ENCODE measurements at places on chromosomes 16 and 17.

DNA sequence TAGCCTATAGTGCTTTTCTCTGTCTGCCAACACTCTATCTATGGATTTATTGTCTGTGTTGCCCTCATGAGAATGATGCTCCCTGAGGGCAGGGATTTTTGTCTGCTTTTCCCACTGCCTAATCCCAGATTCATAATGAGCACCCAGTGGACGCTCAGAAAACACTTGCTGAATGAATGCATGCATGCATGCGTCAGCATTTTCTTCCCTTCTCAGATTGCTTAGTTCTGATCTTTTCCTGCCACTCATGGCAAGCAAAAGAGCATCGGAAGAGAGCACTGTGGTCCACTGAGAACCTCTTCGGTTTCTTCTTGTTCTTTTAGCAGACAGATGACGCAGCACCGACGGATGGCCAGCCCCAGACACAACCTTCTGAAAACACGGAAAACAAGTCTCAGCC lies 246.8 kb downstream of the RBFOX1 start:
- no peaks in the 10 kb centered on the region for H3K36me3 ChIP-seq
- H3K4me1 ChIP-seq = no peaks in the 10 kb centered on the region
- H3K27me3 ChIP-seq = no peaks in the 10 kb centered on the region

DNA sequence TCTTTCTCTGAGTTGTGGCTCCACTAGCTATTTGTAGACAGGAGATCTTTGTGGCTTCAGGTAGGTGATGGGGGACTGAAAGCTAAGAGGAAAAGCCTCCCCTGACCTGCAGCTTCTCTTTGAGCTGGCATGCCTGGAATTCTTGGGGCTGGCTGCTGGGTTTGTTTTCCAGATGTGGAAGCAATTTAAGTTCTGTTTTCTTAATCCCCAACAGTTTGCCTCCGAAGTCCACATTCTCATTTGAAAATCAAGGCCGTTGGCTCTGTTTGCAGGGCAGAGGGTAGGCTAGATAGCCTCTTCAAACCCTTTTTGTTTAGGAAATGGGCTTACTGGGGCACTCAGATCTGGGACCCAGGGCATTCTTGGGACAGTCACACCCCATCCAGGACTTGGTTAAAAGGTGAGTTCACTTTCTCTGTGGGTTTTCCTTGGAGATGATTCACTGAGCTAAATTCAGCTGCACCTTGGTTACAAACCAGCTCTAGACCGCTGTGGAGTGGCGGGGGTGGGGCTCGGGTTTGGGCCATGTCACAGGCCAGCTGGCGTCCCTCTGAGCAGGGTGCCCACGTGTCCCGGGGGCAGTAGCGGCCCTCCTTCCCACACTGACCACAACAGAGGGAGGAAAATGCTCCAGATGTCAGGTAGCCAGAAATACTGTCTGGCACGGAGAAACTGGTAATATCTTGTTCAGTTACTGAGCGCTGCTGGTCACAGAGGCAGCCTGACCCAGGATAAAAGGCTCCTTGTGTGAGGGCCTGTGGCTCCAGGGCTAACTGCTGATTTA lies 108.5 kb downstream of the RAB11FIP4 start:
- H3K36me3 ChIP-seq = no peaks in the 10 kb centered on the region
- DNase-seq = no peak
- H3K4me1 ChIP-seq = peaks cover 11% of the 10 kb centered on the region
- H3K27ac ChIP-seq = no peak overlapping the region

DNA sequence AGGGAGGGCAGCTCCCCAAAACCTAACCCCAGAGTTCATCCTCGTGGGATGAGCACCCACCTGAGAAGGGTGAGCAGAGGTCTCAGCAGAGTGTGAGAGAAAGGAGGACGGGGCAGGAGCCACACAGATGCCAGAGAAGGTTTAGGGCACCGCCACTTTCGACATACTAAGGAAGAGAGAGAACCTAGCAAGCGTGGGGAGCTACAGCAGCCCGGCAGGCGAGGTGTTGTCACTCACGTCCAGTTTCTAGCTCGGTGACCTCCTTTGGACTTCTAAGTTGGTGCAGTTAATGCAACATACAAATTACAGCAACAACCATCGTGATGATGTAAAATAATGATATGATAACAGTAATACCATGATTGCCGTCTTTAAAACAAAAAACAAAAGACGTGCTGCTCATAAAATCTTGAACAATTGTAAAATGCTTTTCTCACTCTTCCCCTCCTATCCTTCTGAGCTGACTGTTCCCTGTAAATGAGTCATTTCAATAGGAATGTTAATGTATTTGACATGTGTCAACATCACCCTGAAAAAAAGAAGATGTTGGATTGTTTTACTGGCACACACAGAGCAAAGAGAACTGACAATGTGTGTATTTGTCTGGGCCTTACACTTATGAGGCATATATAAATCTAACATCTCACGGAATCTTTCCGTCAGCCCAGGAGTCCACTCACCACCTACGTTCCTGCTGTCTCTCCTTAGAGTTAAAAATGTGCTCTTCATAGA lies 158.2 kb upstream of the MAF start:
- H3K36me3 ChIP-seq = no peaks in the 10 kb centered on the region
- no peak overlapping the region for H3K27ac ChIP-seq
- no peak overlapping the region for H3K4me3 ChIP-seq
- peaks cover 36% of the 10 kb centered on the region for H3K4me1 ChIP-seq
- H3K27me3 ChIP-seq = no peaks in the 10 kb centered on the region
- no peak for DNase-seq

DNA sequence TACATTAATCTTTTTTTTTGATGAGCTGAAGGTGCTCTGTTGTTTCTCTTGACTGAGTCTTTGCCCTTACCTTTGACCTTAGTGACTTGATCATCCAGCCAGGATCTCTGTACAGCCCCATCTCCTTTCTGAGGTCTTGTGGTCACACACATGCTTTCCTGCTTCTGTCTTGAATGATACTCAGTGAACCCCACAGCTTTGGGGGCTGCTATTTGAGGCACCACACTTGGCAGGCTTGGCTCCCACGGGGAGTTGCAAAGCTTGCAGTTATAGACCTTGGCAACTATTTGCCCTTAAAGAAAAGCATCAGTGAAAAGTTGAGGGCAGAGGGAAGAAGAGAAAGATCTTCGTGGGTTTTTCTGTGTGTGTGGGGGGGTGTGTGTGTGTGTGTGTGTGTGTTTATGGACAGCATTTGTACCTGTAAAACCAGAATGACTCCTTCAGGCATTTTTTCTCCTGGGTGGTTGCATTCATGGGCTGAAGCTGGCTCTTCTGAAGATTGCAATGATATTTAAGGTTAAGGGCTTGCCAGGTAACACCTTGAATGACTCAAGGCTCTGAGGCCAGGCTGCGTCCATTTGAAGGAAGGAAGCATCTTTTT lies 101.6 kb downstream of the MSI2 start:
- H3K4me1 ChIP-seq = peaks cover 17% of the 10 kb centered on the region
- H3K27me3 ChIP-seq = no peaks in the 10 kb centered on the region
- no peak for DNase-seq
- H3K36me3 ChIP-seq = no peaks in the 10 kb centered on the region
- no peak overlapping the region for H3K27ac ChIP-seq

DNA sequence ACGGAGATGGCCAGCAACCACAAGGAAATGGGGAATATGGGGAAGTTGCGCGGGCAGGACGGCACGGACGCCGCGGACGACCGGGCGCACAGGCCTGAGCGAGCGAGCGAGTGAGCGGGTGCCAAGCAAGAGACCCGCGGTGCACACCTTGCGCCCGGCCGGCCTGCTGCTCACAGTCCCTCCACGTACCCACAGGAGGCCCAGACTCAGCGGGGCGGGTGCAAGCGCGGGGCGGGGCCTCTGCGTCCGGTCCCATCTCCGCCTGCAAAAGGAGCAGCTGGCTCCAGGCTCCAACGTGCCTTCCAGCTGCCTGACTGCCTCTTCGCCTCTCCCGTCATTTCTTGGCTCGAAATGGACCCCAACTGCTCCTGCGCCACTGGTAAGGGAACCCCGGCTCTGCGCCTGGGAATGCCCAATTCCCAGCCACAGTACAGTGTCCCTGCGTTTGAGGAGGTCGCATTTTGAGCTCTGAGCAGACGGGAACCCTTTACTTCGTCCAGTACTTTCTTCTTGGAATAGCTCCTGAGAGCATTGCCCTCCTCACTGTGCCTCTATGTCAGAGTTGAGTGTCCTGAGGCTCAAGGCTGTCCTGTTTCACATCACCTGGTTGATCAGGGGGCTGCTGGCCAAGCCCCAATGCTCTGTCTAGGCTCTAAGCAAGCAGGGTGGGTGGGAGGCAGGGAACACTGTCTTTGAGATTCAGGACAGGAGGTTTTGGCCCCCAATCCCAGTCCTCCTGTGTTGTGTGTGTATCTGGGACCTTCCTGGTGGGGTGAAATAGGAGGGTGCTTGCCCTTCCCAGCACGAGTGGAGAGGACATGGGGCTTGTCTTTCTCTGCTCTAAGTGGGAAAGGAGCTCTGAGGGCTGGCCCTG lies 8.1 kb upstream of the MT1E start:
- no peaks in the 10 kb centered on the region for H3K27me3 ChIP-seq
- H3K4me1 ChIP-seq = peaks cover 17% of the 10 kb centered on the region
- no peaks in the 10 kb centered on the region for H3K36me3 ChIP-seq
- H3K27ac ChIP-seq = peak overlapping the region; percentile 53

DNA sequence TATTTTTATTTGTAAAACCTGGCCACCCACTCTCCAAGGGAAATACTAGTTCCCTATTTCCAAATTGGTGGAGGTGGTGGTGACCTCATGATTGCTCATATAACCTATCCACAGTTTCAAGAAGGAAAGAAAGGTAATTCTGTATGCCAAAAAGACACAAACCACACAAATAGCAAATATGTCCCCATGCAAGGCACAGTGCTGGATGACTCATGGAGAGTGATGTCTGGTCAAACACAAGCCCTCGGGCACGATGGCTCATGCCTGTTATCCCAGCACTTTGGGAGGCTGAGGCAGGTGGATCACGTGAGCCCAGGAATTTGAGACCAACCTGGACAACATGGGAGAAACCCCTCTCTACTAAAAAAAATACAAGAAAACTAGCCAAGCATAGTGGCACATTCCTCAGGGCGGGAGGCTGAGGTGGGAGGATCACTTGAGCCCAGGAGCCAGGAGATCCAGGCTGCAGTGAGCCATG lies 64.2 kb downstream of the GNA13 start:
- H3K4me1 ChIP-seq = peaks cover 13% of the 10 kb centered on the region
- peak; percentile 54 for DNase-seq
- no peak overlapping the region for H3K27ac ChIP-seq
- H3K27me3 ChIP-seq = no peaks in the 10 kb centered on the region

DNA sequence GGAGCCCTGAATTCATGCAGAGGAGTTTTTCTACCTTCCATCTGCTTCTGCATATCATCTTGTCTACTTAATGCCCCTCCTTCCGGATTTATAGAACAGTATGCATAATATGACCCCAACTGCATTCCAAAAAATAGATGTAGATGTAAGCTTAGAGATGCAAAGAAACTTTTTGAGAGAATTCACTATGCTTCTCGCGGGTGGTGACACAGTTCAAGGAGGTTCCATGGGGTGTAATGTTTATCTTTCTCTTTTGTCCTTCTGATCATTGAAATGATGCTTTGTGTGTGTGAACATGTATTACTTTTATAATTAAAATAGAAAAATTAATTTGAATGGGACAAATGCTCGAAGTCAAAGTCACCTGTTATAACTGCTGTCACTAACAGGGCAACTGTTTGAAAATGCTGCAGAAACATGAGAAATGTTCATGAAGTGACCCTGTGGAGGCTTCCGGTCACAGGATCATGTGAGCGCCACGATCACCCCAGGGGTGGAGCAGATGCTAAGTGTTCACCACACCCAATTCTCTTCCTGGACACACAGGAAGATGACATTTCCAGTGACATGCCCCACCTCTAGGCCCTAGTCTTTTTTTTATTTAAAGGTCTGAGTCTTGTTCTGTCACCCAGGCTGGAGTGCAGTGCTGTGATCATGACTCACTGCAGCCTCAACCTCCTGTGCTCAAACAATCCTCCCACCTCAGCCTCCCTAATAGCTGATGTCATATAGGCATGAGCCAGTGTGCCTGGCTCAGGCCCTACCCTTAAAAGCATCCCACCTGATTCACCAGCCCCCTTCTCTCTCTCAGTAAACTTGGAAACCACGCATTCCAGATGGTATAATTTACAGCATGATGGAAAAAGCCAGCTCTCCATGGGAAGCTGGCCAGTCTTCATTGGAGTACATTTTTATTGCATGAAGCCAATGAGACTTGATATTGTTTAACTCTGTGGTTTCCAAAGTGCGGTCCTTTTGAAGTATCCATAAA lies 21.0 kb upstream of the AGRP start:
- no peaks in the 10 kb centered on the region for H3K36me3 ChIP-seq
- H3K27me3 ChIP-seq = no peaks in the 10 kb centered on the region
- peak overlapping the region; percentile 31 for H3K27ac ChIP-seq
- H3K4me3 ChIP-seq = no peak overlapping the region
- no peak for DNase-seq
- peaks cover 17% of the 10 kb centered on the region for H3K4me1 ChIP-seq

DNA sequence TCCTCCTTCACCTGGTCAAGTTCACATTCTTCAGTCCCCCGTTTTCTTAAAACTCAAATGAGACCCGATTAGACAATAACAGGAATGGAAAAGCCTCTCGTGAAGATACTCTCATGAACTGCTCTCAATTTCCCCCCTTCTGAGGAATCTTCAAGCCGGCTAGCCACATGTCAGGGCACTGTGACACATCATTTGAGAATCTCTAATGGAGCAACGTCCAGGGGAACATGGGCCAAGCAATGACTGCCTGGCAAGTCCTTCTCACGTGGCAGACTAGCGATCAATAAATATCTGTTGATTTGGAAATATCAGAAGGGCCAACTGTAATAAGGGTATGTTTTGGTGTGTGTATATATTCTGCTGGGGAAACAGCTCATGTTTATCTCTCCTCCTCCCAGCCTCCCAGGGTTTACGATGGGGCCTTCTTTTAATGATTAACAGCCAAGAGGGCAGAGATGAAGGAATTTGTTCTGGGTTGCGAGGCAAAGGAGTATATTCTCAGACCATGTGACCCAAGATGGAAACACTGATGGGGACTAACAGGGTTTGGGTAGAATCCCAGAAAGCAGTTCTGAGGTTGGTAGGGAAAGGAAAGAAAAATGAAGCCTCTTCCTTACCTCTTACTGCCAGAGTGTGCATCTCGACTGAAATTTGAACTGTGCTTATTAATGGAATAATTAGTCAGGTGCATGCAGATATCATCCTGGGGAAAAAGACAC lies 21.4 kb downstream of the TTLL6 start:
- no peak overlapping the region for H3K4me3 ChIP-seq
- no peak for DNase-seq
- H3K4me1 ChIP-seq = no peaks in the 10 kb centered on the region
- no peaks in the 10 kb centered on the region for H3K27me3 ChIP-seq
- peak overlapping the region; percentile 72 for H3K27ac ChIP-seq

GRCh38 chr17:73691321-73691766 lies 47.1 kb upstream of the SDK2 start:
- DNase-seq = peak; percentile 62
- H3K4me3 ChIP-seq = no peak overlapping the region
- H3K4me1 ChIP-seq = no peaks in the 10 kb centered on the region
- H3K27ac ChIP-seq = no peak overlapping the region
- H3K27me3 ChIP-seq = no peaks in the 10 kb centered on the region

GRCh38 chr17:81591971-81592370 lies 39.8 kb upstream of the FAAP100 start:
- H3K36me3 ChIP-seq = peaks cover 90% of the 10 kb centered on the region
- no peaks in the 10 kb centered on the region for H3K4me1 ChIP-seq
- no peak overlapping the region for H3K4me3 ChIP-seq
- no peak for DNase-seq
- H3K27me3 ChIP-seq = no peaks in the 10 kb centered on the region
- no peak overlapping the region for H3K27ac ChIP-seq
